ENCODE measurements at places on chromosomes 5 and 9.

- no peak for DNase-seq
These were observed 21.3 kb downstream of the HMCN2 start for GRCh38 chr9:130286781-130287428.

DNA sequence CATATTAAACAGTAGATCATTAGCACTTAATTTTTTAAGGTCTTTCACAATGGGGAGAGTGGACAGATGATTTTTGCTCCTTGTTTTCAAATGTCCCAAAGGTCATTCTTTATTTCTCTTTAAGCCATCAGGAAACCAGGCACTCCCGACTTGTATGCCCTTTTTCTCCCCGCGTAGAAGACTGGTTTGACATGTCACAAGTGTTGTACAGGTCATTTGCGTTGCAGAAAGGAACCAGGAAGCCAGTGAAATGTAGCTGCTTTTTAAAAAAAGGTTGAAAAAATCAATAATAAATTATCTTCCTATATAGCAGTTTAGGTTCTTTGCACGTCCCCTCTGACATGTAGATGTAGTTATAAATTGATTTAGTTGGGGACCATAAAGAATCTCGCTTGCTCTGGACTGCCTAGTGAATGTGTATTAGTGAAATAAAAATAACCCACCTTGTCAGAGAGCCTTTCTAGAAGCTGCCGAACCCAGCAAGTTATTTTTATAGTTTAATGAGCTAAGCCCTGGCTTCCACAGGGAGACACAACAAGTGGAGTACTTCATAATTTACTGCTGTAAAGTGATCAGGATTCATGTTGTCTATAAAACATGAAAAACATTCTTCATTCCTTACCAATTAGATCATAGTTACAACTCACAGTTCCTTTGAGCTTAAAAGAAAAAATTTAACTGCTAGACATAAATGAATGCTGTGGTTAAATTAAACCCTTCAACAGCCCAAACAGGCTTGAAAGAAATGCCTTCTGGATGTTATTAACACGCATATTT is 404.6 kb downstream of the CSNK1G3 start:
- peak; percentile 47 for DNase-seq

GRCh38 chr5:2537378-2538145 is 213.9 kb downstream of the IRX2 start:
- DNase-seq, result no peak

GRCh38 chr9:69109152-69109551 is 64.9 kb upstream of the TJP2 start:
- no peak for DNase-seq

- DNase-seq, result no peak
These were observed 552.4 kb upstream of the DAB2 start for GRCh38 chr5:39977066-39977655.

DNA sequence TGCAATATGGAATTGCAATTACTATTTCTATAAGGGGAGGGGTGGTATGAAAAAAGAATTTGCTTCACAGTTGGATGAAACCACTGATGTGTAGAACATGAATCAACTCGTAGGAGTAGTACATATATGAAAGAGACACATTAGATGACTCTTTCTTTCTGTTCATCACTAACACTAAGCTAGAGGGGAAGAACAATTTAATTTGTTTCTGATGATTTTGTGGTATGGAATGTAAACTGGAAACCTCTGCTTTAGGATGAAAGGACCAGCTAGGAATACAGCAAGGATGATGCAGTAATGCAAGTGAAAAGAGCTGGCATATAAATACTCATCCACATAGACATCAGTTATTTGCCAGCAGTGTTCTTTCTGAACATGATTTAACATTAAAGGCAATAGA is 113.4 kb downstream of the PAPPA start:
- DNase-seq, result no peak

DNA sequence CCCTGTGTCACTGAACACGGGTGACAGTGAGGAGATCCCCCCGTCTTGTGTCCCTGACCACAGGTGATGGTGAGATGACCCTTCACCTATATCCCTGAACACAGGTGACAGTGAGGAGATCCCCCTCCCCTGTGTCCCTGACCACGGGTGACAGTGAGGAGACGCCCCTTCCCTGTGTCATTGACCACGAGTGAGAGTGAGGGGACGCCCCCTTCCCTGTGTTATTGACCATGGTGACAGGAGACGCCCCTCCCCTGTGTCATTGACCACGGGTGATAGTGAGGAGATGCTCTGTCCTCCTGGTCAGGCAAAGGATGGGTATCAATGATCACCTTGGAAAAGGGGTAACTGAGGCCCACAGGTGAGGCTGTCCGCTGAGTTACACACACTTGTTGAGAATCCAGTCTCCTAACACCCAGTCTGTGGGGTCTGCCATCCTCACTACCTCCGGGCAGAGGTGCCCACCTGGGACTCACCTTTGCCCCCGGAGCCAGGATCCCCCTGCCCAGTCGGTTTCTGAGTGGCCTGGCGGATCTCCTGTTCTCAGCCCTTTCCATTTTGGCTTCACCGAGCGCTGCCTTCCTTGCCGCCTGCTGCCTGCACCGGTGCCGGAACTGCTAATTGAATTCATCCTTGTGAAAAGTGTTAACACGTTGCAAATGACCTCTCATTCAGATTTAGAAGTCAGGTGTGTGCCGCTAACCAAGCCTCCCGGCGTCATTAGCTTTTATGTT is 68.2 kb upstream of the BARHL1 start:
- no peak for DNase-seq

- DNase-seq, result no peak
These were observed 87.3 kb downstream of the PRDM6 start for GRCh38 chr5:123176224-123176937.

- no peak for DNase-seq
These were observed 96.6 kb upstream of the CKMT2 start for GRCh38 chr5:81136557-81136956.

- DNase-seq, result no peak
These were observed 92.6 kb downstream of the TLE4 start for GRCh38 chr9:79664375-79664831.

DNA sequence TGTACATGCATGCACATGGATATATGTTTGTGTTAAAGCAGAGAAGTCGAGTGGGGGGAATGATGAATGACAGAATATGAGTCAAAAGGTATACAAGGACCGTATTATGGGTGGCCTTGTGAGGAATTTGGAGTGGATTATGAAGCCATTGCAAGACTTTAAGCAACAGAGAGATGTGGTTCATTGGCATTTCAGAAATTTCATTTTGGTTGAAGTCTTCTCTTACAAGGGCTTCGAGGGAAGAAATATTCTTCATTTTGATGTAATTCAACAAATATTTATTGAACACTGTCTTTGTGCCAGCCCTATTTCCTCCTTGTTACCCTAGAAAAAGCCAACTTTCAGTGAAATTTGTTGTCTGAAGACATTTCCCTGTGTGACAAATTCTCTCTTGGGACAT is 83.9 kb upstream of the SLCO6A1 start:
- no peak for DNase-seq

DNA sequence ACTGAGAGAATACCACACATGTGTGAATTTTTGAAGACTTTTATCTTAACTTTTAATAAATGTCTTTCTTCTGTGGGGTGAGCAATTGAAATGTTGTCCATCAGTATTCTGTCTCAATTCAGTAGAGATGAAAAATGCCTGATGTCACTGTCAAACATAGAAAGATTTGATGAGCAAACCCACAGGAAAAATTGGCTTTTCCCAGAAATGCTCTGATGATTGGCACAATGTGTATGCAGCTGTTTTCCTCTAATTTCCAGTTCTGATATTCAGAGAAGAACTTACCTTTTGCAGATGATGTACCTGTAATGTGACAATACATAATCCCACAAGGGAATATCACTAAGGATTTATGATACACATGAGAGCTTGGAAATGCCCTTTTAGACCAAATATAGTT is 340.0 kb downstream of the PTPRD start:
- no peak for DNase-seq

DNA sequence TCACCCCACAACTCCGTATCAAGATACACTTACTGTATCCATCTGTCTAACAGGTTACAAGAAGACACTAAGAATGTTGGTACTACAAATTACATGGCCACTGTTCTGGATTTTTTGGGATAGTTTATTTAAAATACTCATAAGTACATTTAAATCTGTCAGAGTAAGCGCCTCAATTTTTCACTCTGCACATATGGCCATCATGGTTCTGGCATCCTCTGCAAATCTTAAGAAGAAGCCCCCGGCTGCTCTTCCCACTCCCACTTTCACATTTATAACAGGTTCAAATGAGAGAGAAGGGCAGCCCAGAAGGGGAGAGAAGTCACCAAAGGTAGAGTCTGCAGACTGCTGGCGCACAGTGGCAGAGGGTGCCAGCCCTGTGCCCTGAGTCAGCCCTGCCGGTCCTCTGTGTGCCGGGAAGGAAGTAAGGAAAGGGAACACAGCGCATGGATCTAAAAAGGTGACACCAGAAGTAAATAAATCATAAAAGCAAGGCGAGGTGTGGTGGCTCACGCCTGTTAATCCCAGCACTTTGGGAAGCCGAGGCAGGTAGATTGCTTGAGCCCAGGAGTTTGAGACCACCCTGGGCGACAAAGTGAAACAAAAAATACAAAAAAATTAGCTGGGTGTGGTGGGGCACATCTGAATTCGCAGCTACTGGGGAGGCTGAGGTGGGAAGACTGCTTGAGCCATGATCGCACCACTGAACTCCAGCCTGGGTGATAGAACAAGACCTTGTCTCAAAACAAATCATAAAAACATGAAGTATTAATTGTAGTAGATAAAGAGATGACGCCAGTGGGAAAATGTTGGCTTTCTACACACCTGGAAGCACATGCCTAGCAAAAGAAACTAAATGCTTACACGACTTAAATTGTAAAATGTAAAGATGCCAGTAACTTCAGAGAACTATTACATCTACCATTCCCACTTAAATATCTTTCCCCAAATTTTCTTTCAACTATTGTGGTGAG is 30.0 kb downstream of the RNF130 start:
- DNase-seq, result no peak

- DNase-seq, result no peak
These were observed 1.4 kb downstream of the NR3C1 start for GRCh38 chr5:143402017-143402552.

DNA sequence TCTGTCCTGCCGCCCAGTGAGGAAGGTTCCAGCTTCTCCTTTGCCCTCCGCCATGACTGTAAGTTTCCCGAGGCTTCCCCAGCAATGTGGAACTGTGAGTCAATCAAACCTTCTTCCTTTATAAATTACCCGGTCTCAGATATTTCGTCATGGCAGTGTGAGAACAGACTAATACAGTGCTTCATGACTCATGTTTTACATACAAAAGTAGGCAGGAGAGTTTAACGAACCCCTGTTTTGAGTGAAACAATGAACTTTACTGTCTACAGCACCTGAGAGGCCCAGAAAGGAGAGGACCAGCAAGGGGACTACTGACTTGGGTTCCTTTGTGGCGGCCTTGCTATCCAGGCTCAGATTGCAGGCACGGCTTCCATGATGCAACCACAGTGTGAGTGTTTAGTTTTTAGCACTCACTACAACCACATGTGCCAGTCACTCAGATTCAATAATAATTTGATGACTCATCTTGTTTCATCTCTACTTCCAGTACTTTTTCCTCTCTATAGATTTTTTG is 139.1 kb upstream of the CLINT1 start:
- DNase-seq, result no peak

DNA sequence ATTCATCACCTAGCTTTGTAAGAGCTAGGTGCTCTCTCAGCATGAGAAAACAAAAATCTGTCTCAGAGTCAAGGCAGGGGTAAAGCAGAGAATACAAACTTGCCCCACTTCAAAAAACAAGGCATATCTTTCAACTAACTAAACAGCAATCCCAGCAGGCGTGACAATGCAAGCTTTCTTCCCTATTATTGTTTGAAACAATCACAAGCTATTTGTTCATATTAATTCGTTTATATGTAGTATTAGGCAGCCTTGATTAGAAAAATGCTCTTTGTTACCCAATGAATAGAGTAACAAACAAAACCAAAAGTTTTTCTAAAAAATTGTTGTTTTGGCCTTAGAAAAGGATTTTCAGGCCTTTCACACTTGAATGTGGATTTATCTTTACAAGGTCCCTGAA is 71.1 kb downstream of the LPAR1 start:
- DNase-seq, result no peak

DNA sequence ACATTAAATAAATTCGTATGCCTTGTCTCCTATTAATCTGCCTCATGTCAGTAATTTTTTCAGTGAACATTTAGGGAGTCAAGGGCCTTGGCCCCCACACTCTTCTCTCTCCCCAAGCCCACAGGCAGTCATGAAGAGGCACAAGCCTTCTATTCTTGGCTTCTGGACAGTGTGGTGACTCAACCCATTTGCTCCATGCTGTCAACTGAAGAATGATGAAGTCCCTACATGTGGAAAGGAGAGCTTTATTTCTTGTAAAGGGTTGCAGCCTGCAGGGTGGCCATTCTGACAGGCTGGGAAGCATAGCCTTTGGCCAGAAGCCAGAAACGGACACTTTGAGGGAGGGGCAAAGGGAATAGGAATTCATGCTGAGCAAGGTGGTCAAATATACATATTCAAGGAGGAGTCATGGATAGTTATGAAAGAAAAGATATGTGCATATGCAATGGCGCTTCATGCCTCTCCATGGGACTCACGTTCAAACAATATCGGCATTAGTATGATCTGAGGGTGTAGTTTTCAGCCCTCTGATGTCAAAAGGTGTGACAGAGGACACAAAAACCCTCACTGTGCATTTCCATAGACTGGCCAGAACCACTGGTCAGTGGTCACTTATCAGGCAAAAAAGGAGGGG is 31.3 kb downstream of the ANKRA2 start:
- DNase-seq, result no peak

- no peak for DNase-seq
These were observed 49.7 kb upstream of the PLEKHG4B start for GRCh38 chr5:42250-42649.

- no peak for DNase-seq
These were observed 79.0 kb downstream of the GLDC start for GRCh38 chr9:6566409-6567139.

GRCh38 chr9:99576002-99576401 is 245.7 kb upstream of the NR4A3 start:
- no peak for DNase-seq

GRCh38 chr9:133490201-133490681 is 11.3 kb upstream of the SLC2A6 start:
- no peak for DNase-seq

- no peak for DNase-seq
These were observed 100.8 kb upstream of the TLE1 start for GRCh38 chr9:81790166-81790565.

DNA sequence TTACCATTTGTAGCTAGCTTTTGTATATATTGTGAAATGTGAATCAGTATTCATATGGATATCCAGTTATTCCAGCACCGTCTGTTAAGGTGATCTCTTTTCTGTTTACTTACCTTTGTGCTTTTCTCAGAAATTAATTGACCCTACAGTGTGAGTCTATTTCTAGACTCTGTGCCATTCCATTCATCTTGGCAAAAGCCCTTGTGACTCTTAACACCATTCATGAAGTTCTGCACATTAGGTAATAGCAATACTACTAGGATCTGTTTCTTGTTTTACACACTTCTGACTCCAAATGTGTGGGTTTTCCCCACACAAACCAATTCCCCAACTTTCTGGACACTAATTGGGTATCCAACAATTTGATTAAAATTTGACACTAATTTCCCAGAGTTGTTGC is 40.4 kb downstream of the SLC12A2 start:
- DNase-seq, result no peak

- peak; percentile 58 for DNase-seq
These were observed 52.7 kb upstream of the TJP2 start for GRCh38 chr9:69121155-69122081.
